ENCODE measurements at places on chromosomes 12 and 14.

DNA sequence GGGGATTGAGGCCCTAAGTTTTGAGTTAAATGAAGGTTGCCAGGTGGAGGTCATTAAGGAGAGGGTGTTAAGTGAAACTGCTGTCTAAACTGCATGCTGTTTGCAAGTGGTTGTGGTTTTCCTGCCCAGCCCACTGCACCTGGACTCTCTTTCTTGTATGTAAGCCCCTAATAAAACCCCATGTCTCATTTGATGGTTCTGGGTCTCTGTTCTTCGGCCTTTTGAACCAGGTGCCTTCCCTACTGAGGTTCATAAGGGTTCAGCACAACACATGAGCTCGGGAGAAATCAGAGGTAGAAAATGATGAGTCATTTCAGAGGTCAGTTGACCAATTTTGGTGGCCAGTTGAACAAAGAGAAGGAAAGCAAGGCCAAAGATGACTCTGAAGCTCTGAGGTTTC, 382.5 kb downstream of the RPS29 start:
- DNase-seq = no peak

- DNase-seq = no peak
These were observed 209.6 kb upstream of the SLC16A7 start for GRCh38 chr12:59386236-59386635.

GRCh38 chr14:64878837-64879634, 671 bp downstream of the SPTB start:
- DNase-seq = no peak

GRCh38 chr14:24965934-24966578, 83.9 kb downstream of the STXBP6 start:
- no peak for DNase-seq

DNA sequence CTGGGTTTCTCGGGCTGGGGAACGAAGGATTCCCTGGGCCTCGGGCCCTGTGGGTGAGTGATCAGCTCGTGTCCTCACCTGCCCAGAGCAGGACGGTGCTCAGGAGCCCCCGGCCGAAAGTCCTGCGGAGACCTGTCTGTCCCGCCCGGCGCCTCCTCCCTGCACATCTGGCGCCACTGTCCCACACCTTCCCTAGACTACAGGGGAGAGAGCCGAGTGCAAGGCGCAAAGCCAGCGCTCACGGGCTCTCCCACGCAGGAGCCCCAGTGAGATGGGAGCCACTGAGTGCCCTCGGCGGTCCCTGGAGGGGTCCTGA, 13.1 kb upstream of the TEX22 start:
- no peak for DNase-seq

DNA sequence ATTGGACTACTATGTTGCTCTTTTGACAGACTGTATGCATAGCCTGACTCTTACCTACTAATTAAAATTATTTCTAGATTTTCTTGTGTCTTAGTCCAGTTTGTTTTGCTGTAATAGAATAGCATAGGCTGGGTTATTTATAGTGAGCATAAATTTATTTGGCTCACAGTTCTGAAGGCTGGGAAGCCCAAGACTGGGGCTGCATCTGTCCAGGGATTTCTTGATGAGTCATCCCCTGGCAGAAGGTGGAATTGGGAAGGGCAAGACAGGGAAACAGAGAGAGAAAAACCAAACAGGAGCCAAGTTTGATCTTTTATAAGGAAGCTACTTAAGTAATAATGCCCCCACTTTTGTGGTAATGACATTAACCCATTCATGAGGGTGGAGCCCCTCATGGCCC, 759.2 kb upstream of the LRFN5 start:
- DNase-seq = no peak

DNA sequence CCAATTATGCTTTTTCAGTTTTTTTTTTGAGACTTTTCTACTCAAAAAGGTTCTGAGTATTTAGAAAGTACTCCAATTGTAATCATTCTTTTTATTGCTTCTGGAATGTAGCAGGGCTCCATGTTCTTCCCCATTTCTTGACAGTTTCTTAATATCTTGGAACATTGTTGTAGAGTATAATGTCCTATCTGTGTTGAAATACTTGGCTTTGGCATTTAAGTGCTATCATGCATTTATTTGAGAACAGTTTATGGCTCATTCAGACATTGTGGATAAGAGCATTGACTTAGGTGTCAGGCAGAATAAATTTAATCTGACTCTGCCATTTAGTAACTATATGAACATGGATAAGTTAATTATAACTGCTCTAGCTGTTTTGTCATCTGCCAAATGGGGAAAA, 28.3 kb downstream of the ADIPOR2 start:
- no peak for DNase-seq

DNA sequence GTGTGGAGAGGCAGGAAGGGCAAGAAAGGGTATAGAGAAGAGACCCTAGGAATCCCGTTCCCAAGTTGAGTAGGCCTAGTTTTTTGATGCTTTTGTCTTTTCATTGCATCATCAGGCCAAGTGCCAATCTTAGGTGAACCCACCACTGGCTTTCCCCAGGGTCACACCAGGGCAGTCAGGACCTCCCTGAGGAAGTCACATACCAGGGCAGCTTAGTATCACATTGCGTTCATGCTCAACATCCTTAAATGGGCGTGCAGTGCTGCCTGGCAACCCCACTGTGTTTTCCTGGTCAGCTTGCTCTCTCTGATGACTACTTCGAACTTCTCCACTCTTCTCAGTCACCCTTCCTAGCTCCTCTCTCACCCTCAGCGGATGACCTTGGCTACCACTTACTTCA, 9.0 kb downstream of the ASIC1 start:
- no peak for DNase-seq

DNA sequence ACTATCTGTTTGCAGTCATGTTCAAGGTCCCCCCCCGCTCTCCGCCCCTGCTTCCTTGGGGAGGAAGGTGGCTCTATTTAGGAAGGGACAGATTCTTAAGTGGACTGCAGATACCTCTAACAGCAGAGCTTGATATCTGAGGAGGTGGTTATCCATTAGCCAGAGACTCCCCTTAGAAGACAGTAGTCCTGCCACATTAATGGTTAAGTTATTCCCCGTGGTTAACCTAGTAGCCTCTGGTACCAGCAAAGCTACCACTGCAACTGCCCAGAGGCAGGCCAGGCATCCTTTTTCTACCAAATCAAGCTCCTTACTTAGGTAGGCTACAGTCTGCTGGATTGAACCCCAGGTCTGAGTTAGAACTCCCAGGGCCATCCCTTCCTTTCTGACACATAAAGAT, 162.1 kb upstream of the AVPR1A start:
- DNase-seq = no peak

GRCh38 chr14:75911883-75912282, 69.9 kb downstream of the TGFB3 start:
- no peak for DNase-seq

GRCh38 chr14:23101213-23101970, 3.4 kb downstream of the CIROP start:
- DNase-seq = no peak

GRCh38 chr12:124928095-124928911, 13.9 kb upstream of the UBC start:
- DNase-seq = peak; percentile 60

DNA sequence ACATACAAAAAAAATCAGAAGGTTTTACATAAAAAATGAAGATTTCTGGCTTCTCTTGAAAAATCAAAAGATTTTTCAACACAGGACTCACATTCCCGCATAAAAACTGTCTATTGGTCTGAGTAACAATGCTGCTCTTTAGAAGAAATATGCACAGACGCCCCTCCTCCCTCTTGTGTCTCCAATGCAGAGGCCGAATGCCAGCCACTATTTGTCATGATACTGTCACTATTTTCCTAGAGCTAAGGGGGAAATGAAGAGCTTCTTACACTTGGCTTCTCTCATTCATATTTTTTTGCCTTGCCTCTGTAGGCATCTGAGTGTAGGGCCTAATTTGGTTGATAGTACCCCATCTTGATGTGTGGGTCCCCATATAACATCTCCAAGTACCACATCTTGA, 98.0 kb downstream of the BBS10 start:
- DNase-seq = no peak

DNA sequence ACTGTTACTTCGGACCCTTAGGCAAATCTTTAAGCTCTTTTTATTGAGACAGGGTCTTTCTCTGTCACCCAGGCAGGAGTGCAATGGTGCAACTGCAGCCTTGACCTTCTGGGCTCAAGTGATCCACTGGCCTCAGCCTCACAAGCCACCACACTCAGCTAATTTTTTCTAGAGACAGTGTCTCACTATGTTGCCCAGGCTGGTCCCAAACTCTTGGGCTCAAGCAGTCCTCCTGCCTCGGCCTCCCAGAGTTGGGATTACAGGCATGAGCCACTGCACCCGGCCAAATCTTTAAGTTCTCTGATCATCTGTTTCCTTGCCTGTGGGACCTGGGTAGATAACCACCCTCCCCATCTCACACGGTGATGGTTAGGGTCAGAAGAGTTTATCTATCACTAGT, 2.3 kb upstream of the GPX2 start:
- DNase-seq = no peak

GRCh38 chr12:31005944-31006361, 67.7 kb upstream of the DDX11 start:
- no peak for DNase-seq

- DNase-seq = no peak
These were observed 43.9 kb downstream of the ERC1 start for GRCh38 chr12:1034751-1035457.

DNA sequence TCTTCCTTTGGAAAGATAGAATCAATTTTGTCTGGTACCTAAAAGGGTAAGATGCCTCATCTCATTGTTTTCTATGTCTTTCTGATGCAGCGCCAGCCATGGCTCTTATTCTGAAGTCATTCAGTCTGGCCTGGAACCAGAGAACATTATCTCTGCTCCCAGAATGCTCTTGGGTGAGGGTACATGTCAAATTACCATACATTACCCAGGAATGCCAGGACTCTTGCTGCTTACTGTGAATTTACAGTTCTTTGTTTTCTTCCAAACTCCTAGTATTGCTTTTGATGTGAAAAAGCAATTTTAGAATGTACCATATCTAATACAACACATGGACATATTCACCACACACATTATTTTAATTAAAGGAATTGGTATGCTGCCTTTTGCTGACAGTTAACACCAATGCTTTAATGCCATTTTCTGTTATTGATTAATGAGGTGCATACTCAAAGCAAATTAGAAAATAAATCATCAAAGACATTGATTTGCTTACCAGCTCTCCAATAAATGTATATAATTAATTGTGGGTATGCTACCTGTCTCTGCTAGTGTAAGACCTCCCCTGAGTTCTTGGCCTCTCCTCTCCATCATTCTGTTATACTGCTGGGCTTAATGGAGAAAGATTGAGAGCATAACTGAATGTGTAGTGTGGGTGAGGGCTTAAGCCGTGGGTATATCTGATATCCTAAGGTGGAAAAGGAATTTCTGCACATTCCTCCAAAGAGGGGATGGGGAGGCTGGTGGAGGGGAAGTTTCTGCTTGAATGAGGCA, 337.7 kb downstream of the C12orf75 start:
- DNase-seq = no peak

- DNase-seq = no peak
These were observed at the start of gene SERPINA6 for GRCh38 chr14:94322648-94323570. Gene SERPINA6, minus strand, starts transcription at chr14:94323336. Its CDS starts 8,688 bp downstream, at chr14:94314648.

GRCh38 chr12:34033628-34034296, 11.5 kb downstream of the ALG10 start:
- DNase-seq = peak; percentile 25

DNA sequence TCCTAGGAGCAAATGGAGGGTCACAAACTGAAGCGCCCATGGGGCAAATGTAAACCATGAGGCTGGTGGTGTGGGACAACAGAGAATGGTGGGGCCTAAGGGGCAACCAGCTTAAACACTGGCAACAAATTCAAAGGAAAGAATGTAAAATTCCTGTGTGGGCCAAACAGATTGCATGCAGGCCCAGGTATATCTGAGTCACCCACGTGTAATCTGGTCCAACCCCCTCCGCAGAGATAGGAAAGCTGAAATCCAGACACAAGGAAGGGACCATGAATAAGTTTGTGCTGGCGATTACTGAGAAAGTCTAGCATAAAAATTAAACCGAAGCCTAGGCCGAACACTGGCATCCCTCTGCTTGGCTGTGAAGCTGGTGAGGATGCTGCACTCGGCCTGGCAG, 71.6 kb downstream of the ITPK1 start:
- DNase-seq = no peak

GRCh38 chr12:3319723-3320492, 171.1 kb upstream of the PRMT8 start:
- DNase-seq = no peak

DNA sequence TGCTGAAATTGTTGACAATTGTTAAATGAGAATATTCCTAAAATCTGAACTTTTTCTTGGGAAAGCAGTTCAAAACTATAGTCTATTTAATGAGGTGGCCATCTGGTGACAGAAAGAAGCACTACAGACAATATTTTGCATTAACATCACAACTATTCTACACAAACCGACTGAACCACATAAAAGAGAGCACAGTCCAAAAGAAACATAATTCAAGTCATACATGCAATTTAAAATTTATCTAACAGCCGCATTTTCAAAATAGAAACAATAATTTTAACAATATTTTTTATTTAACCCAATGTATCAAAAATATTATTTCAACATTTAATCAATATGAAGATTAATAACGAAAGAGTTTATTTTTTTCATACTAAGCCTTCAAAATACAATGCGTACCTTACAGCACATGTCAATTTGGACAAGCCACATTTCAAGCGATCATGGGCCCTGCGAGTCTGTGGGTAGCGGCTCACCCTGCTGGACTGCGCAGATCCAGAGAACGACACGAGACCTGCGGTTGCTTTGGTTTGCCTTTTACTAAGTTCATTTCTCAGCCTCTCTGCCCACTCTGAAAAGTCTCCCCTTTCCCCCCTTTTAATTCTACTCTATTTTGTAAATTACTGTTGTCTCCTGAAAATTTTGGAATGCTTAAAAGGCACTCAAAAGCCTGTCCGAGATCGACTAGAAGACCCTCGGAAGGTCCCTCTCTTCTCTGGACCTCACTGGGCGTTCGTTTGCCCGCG, 947 bp upstream of the LRRC9 start:
- peak; percentile 8 for DNase-seq

GRCh38 chr12:24232531-24232930, 283.1 kb upstream of the SOX5 start:
- DNase-seq = no peak

DNA sequence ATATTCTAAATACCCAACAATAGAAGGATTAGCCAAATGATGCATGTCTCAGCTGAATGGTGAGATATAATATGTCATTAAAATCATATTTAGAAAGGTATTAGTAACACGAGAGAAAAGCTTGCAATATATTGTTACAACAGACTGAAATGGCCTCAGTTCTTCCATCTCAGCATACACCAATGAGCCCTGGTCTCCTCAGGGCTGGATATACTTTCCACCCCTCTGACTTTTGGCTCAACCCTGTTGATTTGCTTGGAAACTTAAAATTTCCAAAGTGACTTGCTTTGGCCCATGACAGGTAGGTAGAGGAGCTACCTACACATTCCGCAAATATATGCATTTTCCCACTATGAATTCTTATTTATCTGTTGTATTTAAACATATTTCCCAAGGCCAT, 908.1 kb upstream of the TMEM132C start:
- DNase-seq = no peak

Data from activated CD4-positive, alpha-beta T cell treated with anti-CD3 and anti-CD28 coated beads, Interleukin-2, Interleukin-6, amounts not matched to agents 100 ng/mL and 50 ng/mL, durations not matched to agents 16 hours and 8 hours (primary cell).